Camera-type eye (tissue), 1 donor: ENCODE measurements at places on chromosomes 2 and 18. TPM values are rescaled to one million over a fixed set of nuclear protein-coding genes. Genes with fewer than 3 reads are reported as not detected.

TMEM198 gene
- 8.6 TPM for total RNA-seq

CNGA3 gene
- 9.7 TPM for total RNA-seq

CHRND gene
- 3.9 TPM for total RNA-seq

ALKAL2 gene
- total RNA-seq, result 6.8 TPM

BMP10 gene
- not detected for total RNA-seq

CYP27C1 gene
- total RNA-seq, result 4.6 TPM

KLF7 gene
- 45.9 TPM for total RNA-seq

GPR155 gene
- total RNA-seq, result 7.9 TPM

GDF7 gene
- total RNA-seq, result 1.9 TPM

ACTG2 gene
- 53.9 TPM for total RNA-seq

ST8SIA3 gene
- 5.5 TPM for total RNA-seq

GNLY gene
- 0.27 TPM for total RNA-seq

FSHR gene
- total RNA-seq, result not detected

MAP4K4 gene
- 139 TPM for total RNA-seq

KLHL29 gene
- total RNA-seq, result 31.6 TPM

COL4A4 gene
- 11.7 TPM for total RNA-seq

ONECUT2 gene
- 10.5 TPM for total RNA-seq

POTEI gene
- total RNA-seq, result 0.22 TPM

KLHL30 gene
- total RNA-seq, result 2.7 TPM

IL37 gene
- total RNA-seq, result not detected

CCT7 gene
- total RNA-seq, result 178 TPM
